ENCODE measurements at places on chromosomes 4 and X.

- DNase-seq, result no peak
Observed at GRCh38 chr4:134906404-134907023, 704.9 kb upstream of the PABPC4L start.

DNA sequence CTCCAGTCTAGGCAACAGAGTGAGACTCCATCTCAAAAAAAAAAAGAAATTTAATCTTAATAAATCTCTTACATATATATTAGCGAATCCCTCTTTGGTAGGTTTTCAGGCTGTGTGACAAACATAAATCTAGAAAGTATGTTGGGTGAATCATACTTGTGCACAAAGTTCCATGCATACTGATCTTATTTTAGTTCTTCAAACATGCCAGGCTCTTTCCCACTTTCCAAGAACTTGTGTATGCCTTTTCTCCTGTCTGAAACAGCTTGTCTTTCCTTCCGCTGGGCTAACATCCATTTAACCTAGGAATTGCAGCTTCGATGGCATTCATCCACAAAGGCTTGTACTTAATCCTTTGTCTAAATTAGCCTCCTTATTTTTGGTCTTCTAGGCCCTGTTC is 156.6 kb upstream of the CASK start:
- DNase-seq, result no peak

GRCh38 chrX:41604766-41605543 is 83.8 kb upstream of the GPR34 start:
- no peak for DNase-seq

DNA sequence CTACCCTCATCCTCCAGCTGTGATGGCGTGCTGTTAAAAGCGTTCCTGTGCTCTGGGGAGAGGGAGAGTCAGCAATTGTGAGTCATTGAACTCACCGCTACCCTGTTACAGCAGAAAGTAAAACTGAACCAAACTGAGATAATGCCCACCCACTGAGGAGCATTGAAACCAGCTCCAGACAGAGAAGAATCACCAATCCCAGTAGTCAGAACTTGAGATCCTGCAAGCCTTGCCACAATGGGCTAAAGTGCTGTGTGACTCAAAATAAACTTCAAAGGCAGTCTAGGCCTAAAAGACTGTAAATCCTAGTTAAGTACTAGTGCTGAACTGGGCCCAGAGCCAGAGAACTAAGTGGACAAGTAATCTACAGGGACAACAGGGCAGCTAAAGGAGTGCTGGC is 1394.2 kb upstream of the DIAPH2 start:
- no peak for DNase-seq

- DNase-seq, result no peak
Observed at GRCh38 chr4:94665500-94666404, 92.0 kb upstream of the BMPR1B start.

DNA sequence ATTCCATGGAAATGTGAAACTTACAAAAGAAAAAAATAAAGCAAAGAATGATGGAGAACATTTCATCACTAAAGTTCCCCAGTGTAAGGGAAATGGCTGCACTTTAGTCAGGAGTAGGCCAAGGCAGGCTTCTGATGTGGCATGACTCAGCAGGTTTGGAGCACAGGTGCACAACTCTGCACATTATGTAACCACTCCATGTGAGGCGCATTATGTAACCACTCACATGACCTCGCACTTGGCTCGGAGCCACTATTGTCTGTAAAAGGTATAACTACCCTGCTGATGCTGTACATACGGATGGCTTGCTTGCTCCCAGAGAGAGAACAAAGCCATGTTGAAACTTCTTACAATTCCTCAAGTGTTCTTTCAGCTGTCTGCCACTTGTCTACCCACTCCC is 727.6 kb downstream of the TRAM1L1 start:
- peak; percentile 29 for DNase-seq

GRCh38 chrX:31237189-31237588 is 165.3 kb upstream of the FTHL17 start:
- DNase-seq, result no peak

- no peak for DNase-seq
Observed at GRCh38 chr4:29966386-29966785, 753.8 kb upstream of the PCDH7 start.

GRCh38 chrX:65679071-65679540 is 11.7 kb downstream of the MSN start:
- peak; percentile 82 for DNase-seq

DNA sequence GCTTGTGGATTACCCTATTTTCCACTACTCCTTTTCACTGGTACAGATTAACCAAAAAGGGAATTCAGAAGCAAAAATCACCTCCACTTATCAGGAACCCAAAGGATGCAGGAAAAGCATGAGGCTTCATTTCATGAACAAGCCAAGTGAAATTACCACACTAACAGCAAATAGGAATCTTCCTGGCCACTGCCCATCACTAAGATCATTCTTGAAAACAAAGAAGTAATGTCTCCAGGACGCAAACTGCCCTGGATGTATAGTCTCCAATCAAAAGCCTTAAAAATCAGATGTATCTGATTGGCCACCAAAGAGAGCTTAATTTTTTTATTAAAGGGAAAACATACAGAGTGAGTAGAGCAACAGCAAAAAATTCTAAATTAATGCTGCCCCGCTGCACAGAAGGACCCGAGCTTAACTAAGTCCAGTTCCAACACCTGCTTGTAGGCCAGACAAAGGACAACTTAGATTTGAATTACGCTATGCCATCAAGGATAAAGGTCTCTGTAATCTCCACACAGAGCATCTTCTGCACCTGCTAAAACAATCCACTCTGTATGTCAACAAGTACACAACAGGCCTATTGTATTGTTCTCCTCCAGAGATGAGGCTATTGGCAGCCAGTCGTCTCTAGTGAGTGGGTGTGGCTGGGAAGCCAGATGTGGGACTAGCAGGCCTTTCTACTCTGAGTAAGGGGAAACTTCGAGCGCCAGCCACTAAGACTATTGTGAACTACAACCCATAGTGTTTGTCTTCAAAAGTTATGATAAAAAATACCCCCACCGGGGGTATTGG is 12.4 kb downstream of the ZDHHC9 start:
- no peak for DNase-seq

- DNase-seq, result no peak
Observed at GRCh38 chr4:34091451-34091850, 2152.9 kb downstream of the ARAP2 start.

GRCh38 chrX:150051096-150051495 is 112.8 kb upstream of the EOLA2 start:
- DNase-seq, result peak; percentile 40

DNA sequence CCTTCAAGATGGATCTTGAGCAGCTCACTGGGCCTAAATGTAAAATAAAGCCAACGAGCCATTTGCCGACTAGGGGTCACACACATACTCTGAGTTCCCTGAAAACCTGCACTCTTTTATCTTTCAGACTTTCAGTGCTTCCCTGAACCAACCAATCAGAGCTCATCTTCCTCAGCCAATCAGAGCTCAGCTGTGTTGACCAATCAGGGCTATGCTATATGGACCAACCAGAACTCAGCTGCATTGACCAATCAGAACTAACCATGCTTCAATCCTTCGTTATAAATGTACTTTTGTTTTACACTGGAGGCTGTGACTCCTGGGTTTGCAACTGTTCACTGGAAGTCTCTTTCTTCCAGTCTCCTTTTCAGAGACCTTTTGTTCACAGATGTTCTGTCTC is 19.3 kb downstream of the SLC25A53 start:
- peak; percentile 11 for DNase-seq

DNA sequence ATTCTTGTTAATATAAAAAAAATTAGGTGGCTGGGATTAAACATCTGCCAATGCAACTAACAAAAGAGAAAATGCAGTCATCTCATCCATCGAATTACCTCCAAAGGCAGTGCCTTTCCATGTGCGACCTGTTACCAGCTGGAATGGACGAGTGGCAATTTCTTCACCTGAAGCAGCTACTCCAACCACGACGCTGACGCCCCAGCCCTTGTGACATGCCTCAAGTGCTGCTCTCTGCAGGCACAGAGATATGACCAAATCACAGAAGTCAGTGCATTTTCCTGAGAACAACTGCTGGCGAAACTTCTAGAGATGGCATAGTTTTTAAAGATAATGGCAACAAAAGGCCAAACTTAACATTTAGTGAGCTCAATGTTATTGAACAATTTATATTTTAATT is 13.8 kb downstream of the ADH5 start:
- no peak for DNase-seq

DNA sequence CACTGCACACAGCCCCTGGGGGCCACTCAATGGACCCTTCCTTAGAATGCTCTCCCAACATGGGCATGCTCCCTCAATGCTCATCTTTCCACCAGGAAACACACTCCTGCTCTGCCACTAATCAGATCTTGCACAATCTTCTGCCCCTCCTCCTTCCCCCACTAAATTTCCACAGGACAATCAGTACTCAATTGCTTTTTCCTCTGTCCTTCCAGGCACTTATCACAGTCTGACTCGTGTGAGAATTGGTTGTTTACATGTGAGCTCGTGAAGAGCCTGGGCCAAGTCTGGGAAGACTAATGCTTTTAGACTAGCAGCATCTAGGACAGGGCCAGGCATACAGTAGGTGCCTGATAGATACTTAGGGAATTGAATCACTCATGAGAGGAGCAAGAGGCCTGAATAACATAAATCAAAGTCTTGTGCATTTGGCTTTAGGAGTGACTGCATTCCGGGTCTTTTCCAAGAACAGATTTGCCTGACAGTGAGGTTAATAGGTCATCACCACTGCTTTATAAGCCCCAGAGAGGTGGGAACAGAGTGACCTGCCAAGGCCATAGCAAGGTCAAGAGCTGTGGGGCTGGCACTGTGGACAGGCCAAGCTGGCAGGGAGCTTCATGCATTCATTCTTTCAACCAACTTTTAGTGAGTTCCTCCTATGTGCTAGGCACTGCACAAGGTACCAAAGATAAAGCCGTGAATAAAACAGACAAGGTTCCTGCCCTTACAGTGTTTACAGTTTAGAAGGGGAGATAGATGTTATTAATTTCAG is 55.0 kb downstream of the PRPS1 start:
- peak; percentile 70 for DNase-seq

DNA sequence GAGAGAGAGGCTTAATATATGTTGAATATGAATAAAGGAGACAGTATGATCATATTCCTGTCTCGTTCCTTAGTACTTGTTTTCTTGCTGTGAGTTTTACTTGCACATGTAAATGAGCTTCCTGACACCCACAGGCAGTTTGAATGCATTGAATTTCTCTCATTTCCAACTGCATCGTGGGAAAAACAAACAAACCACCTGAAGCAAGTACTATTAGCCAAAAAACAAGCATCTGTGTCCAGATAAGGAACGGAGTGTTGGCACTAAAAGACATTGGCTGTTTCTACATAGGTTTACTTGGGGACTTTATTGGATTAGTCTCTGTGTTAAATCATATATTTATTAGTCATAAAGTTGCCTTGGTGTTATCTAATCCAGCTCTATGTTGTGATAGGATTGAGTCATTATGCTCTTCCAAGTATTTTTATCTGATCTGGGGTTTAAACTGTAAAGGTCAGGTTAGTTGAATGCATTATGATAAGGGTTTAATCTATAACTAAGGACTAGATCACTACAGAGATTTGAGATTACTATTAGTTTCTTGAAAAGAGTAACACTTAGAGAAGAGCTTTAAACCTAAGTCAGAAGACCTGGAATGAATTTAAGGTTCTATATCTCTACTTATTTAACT is 339.0 kb upstream of the SPANXN4 start:
- no peak for DNase-seq

DNA sequence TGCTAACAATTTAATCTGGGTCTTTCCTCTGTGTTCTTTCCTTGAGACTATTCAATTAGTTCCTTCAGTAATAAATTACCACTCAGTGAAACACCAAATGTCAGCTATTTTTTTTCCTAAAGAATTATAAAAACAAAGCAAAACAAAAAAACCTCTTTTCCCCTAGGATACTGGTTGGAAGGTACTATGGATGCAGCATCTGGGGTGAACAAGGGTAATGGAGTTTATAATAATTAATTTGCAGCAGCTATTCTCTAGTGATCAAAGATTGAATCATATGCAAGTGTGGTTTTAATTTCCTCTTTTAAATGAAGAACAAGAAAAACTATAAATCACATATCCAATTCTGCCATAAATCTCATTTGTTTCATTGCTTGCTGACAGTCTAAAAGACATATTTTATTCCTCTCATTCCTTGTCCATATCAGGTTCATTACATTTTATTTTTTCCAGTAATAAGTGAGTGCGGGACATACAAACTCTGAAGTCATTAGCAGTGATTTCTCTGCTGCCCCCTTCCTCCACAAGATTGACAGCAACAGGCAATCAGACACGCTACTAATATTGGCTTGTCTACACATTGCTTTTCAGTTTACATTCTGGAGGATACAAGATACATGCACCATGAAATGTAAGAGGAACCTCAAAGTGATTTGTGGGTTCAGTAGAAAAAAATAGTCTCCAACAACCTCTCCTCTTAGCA is 1093.4 kb upstream of the SLIT2 start:
- DNase-seq, result no peak

DNA sequence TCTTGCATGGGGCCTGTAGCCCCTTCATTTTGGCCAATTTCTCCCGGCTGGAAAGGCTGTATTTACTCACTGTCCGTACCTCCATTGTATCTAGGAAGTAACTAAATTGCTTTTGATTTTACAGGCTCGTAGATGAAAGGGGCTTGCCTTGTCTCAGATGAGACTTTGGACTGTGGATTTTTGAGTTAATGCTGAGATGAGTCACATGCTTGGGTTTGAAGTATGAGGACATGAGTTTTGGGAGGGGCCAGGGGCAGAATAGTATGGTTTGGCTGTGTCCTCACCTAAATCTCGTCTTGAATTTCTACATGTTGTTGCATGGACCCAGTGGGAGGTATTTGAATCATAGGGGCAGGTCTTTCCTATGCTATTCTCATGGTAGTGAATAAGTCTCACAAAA is 407.6 kb upstream of the NDST3 start:
- DNase-seq, result no peak

DNA sequence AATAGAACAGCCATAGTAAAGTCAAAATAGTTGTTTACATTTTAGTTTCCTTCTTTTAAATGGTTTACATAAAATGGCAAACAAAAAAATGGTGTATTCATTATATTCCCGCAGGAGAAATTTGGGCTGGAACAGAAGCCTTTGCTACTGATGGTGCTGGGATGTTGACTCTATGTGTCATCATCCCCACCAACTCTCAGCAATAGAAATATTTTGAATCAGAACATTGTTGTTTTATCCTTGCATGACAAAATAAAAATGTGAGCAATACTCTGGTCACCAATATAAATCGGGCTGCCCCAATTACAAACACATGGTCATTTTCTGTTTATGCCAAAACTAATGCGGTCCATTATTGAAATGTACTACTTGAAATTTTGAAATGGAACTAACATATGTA is 1131.6 kb upstream of the PCDH7 start:
- no peak for DNase-seq

- peak; percentile 54 for DNase-seq
Observed at GRCh38 chr4:99808260-99808857, 8.3 kb upstream of the DAPP1 start.

- no peak for DNase-seq
Observed at GRCh38 chr4:184845367-184846021, 19.7 kb upstream of the ACSL1 start.

- no peak for DNase-seq
Observed at GRCh38 chr4:29310252-29310651, 1409.9 kb upstream of the PCDH7 start.

GRCh38 chrX:120357186-120357585 is 4.7 kb upstream of the ATP1B4 start:
- no peak for DNase-seq

- DNase-seq, result no peak
Observed at GRCh38 chr4:13893211-13893610, 265.7 kb upstream of the BOD1L1 start.

GRCh38 chrX:19627533-19627932 is 112.2 kb upstream of the MAP3K15 start:
- no peak for DNase-seq
